Hypothalamus (tissue), 51 donors: ENCODE measurements at places on chromosomes 12 and 14.

DNA sequence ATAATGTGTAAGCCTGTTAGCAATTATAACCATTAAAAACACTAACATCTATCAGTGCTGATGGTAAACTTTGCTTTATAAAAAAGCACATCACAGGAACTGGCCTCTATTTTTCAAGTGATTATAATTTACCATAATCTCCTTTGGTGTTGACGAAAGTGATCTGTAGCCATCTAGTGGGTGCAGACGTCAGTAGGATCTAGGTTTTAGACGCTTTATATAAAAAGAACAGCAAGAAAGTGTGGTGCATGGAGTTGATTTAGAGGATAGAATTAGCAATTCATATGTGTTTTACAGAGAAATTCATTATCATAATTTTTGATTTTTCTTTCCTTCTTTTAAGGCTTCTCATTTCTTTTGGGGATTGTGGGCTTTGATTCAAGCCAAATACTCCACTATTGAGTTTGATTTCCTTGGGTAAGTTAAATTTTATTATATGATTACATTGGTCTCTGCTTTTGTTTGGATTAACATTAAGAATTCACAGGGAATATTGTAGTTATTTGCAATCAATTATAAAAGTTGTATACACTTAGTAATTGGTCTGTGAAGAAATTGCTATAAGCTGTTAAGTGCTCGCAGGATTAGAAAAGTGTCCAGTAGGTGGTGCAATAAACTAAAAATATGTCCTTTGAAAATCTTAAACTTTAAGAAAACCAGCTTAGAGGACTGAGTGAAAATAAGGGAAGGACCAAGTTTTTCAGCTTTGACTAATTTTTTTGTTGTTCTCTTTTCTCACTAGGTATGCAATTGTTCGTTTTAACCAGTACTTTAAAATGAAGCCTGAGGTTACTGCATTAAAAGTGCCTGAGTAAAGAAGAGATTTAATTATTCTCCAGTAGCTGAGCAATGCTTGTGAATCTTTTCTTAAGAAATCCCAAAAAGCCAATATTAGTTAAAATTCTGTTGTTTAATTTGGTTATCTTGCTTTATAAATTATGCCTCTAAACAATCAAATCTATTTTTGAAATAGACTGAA is 59.5 kb downstream of the ETNK1 start:
- DNase-seq = no peak

DNA sequence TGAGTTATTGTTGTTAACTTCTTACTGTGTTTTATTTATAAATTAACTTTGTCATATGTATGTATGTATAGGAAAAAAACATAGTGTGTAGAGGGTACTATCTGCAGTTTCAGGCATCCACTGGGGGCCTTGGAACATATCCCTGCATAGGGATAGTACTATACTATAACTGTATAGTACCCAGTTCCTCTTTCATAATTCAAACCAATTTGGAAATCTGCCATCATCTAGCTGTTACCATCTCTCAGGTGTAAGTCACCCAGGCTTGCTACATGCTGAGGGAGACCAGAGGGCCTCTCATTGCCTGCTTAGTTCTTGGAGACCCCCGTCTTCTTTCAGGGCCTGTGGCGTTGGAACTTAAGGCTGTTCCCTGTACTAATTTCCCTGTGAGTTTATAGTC is 12.9 kb upstream of the DCD start:
- no peak for DNase-seq

DNA sequence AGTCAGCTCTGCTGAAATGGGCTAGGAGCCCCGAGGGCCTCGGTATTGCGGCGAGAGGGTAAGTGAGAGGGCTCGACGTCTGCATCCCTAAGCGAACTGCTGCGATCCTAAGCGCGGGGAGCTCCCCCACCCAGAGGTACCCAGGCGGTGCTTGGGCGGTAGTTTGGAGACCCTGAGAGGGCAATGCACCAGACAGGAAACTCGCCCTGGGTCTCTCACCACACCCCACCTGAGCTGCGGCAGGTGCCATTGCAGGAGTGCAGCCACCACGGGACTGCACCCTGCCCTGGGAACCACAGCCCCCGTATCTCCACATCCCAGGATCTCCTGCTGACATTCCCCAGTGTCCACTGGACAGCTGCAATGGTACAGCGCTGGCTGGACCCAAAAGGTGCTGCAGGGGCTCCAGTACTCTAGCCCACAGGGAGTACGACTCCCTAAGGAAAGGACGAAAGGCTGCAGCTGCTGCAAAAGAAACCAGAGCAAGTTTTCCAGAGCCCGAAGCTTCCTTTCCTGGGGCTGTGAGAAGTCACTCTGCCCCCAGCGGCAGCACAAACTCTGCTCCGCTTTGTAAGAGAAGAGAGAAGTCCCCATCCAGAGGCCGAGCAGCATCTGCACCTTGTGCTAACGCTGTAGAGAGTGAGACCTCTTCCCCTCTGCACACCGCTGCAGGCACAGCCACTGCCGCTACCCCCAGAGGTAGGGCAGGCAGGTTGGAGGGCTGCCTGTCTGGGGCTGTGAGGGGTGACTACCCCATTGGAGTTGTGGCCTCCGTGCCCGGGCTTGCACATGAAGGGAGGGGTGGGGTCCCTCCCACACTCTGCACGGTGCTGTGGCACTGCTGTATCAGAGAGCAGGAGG is 31.1 kb upstream of the MON2 start:
- peak; percentile 34 for DNase-seq

DNA sequence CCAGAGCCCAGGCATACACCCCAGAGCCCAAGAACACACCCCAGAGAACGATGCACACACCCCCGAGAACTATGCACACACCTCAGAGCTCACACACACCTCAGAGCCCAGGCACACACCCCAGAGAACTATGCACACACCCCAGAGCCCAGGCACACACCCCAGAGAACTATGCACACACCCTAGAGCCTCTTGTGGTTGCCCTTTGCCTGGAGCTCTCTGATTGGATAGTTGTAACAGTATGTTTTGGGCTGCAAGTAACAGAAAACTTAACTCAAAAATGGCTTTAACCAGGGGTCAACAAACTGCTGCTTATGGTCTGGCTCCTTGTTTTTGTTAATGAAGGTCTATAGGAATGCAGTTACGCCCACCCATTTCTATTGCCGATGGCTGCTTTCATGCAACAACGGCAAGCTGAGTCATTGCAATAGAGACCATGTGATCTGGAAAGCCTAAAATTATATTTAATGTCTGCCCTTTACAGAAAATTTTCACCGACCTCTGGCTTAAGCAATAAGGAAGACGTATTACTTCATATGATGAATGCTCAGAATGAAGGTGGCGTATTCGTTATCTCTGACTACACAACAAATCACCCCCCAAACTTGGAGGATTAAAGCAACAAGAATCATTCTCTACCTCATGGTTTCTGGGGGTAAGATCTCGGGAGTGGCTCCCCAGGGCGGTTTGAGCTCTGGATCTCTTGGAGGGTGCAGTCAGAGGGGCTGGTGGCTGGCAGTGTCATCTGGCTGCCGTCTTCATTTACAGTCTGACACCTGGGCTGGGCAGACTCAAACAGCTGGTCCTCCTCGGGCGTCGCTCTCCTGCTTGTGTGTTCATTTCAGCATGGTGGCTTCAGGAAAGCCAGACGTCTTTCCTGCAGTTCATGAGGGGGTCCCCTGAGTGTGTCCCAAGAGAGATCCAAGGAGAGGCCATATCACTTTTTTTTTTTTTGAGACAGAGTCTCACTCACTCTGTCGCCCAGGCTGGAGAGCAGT is 66.3 kb upstream of the NCOR2 start:
- DNase-seq = no peak

- DNase-seq = no peak
Observed at GRCh38 chr12:9843407-9843806, 16.1 kb downstream of the KLRF1 start.
